ENCODE measurements at places on chromosomes 3 and 15.
A peak's percentile ranks its signal among the peaks of the same experiment; 100 is the strongest.

- no peak for DNase-seq
Measured at GRCh38 chr3:123344175-123344906, 104.5 kb downstream of the ADCY5 start.

DNA sequence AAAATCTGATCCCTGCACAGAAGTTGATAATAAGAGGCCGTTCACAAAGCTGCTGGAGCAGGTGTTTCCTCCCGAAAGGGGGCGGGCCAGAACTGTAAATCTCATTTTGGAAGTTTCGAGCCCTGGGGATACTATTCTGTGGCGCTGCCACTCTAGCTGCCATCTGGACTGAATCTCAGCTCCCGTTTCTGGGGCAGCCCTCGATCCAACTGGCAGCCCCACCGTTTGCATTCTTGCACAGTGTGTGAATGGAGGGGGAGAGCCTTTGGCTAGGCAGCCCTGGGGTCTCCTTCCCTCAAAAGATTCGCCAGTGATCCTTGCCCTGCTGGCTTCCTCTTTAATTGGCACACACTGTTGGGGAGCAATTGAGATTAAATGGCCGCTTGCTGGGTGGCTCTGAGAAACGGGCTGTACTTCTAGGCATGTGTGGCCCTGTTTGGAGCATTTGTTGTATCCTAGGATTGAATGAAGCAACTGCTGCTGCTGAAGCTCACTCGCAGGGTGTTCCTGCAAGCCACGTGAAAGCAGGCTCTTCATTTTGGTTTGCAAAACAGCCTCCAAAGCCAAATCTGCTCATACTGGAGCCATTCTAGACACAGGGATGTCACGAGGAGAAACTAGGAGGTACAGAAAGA is 57.2 kb upstream of the TOPAZ1 start:
- DNase-seq: no peak

DNA sequence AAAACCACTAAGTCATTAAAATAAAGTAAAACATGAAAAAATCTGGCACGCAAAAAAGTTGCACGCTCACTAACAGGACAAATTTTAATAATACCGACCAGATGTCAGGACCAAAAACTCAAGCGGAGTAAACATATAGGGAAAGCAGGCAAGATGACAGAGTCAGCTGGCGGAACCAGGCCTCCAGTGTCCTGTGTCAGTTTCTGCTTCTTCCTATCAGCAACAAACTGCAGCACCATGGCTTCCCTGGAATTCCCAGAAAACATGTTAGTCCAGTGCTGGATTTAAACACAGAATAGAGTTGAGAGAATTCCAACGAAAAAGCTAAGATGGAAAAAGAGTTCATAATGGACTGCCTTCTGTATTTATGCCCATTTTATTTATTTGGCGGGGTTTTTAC is 169.1 kb upstream of the ARHGEF26 start:
- no peak for DNase-seq

DNA sequence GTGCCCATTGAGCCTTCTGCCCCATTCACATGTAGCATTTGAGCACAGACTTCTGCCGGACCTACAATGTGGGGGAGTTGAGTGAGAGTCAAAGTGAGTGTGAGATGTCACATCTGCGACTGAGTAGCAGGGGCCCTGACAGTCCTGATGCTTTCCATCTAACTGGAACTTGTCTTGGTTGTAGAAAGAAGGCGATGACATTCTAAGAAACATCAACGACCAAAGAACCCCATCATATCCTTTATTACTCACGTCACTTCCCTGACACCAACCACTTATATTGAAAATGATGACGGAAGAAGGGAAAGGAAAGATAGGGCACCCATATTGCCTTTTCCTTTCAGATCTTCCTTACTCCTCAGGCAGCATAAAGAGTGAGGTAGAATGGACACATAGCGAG is 30.5 kb downstream of the SMAD3 start:
- DNase-seq: no peak

GRCh38 chr3:124256599-124256998 is 264.7 kb upstream of the ROPN1 start:
- no peak for DNase-seq

- no peak for DNase-seq
Measured at GRCh38 chr15:28942571-28942970, 56.8 kb downstream of the APBA2 start.

GRCh38 chr3:67587811-67588210 is 66.6 kb downstream of the SUCLG2 start:
- DNase-seq: no peak

DNA sequence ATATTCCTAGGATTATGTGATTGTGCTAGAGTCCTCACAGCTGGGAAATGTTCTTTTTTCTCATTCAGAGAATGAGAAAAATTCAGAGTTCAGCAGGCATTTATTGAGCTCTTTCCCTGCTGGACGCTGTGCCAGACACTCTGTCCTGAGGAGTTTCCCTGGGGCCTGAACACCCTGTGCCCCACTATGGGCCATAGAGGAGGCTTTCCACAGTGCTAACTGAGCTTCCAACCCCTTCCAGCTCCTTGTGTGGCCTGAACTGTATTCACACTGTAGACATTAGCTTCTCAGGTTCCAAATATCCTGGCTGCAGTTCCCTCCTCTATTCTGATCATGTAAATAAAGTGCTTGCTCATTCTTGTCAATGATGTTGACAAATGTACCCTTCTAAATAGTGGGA is 10.0 kb downstream of the ABHD2 start:
- no peak for DNase-seq

GRCh38 chr15:77542491-77543001 is 90.2 kb downstream of the LINGO1 start:
- DNase-seq: no peak

GRCh38 chr3:39188271-39189149 is 3.9 kb downstream of the XIRP1 start:
- DNase-seq: no peak

DNA sequence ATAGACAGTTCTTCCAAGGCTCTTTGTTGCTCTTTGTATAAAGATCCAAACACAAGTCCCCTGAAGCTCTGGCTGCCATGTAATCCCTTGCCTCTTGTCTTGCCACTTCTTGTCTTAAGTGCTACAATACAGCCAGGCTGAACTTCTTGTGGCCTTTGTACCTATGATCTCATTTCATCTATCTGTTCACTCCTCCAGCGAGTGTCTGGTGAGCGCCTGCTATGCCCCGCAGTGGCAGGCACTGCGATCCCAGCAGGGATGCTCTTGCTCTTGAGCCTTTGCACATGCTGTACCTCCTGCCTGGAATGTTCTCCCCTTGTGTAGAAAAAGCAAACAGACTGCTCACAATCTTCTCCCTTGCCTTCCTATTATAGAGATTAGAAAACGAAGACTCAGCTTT is 81.9 kb upstream of the ADPGK start:
- no peak for DNase-seq

DNA sequence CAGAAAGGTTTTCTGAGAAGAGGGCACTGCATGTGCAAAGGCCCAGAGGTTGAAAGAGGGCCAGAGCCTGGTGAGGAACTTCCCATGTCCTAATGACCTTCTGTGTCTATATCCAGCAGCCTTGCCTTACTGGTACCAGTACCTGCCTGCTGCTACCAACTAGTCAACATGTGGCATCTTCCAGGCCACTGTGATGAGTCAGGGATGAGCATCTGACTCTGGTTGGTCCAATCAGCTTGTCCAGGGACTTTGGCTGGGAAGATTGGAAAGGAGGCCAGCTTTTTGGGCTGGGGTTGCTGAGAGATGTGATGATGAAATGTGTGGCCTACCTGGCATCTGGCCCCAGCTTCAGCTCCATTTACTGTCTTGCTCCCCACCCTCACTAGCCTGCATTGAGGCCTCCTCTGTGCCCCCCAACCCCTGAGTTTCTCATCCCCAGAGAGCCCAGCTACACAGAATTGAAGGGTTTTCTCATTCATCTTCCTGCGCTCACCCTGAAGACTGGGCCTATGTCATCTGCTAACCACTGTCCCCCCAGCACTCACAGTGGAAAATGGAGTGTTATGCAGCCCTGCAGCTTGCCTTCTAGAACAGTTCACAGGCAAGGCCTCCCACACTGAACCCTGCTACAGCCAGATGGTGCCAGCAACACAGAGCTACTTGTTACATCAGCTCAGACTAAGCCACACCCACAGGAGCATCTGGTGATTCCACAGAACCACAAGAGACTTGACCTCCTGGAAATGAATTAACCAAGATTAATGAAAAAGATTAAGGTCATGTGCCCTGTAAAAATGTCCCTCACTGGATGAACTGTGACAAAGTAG is 1.3 kb upstream of the TWF2 start:
- DNase-seq: peak; percentile 47

DNA sequence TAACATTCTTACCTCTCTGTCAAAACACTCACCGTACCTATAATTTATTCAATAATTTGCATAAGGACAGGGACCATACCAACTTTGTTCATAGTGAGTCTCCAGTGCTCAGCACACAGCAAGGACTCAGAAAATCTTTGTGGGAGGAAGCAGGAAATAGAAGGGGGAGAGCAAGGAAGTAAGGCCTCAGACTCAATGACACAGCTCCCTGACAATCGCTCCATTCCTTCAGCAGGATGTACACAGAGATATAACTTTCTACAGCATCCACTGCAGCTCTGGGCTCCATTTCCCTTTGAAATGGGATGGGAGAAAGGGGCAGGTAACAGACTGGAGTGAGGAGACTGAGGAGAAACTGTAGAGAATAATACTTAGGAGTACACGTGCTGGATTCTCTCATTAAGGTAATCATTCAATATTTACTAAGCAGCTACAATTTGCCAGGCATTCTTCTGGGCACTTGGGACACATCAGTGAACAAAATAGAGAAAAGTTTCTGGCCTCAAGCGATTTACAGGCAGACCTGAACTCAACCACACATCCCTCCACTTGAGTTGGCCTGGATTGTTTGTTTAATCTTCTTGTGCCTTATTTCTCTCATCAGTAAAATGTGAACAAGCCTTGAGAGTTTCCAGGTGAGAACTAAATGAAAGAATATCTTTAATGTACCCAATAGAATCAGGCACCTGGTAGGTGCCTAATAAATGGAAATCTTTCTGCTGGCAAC is 330.3 kb upstream of the THBS1 start:
- DNase-seq: no peak

- DNase-seq: no peak
Measured at GRCh38 chr3:187808527-187808895, 63.2 kb upstream of the BCL6 start.

GRCh38 chr3:13022348-13023234 is 50.6 kb downstream of the IQSEC1 start:
- no peak for DNase-seq

- no peak for DNase-seq
Measured at GRCh38 chr15:47971637-47972036, 149.2 kb upstream of the SLC24A5 start.

GRCh38 chr15:51647128-51647562 is 24.6 kb upstream of the DMXL2 start:
- DNase-seq: peak; percentile 47

GRCh38 chr15:82790321-82790720 is 15.5 kb downstream of the FSD2 start:
- DNase-seq: no peak

- DNase-seq: no peak
Measured at GRCh38 chr3:115518100-115518852, 105.0 kb upstream of the GAP43 start.

DNA sequence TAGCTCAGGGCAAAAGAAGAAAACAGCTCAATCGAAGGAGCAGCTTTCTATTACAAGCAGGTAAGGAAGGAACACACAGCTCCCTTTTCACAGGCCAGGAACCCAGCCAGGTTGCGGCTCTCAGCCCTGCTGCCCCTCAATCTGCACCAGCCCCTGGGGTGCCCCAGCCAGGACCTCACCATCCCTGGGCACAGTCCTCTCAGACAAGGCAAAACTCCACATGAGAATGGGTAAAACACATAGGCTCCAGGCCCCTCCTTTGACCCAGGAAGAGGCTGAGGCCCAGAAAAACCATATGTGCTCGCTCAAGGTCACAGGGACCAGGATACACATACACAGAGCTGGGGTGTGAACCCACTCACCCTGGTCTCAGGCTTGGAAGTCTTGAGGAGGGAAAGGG is 178.7 kb upstream of the TLE3 start:
- DNase-seq: no peak

DNA sequence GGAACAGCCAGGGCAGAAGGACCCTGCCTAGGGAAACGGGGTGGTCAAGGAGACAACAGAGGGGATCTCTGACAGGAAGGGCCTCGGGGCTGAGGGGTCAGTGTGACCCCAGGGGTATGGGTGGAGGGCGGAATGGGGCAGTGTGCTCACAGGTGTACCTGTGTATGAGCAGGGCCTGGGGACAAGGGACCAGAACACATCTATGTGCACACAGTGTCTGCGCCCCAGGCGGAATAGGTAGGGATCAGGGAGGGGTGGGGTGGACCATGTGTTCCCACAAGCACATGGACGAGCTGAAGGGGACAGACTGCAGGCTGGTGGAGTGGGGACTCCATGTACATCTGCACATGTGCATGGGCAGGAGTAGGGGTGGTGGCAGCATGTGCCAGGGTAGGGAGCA is 5.0 kb upstream of the TLR9 start:
- DNase-seq: no peak

DNA sequence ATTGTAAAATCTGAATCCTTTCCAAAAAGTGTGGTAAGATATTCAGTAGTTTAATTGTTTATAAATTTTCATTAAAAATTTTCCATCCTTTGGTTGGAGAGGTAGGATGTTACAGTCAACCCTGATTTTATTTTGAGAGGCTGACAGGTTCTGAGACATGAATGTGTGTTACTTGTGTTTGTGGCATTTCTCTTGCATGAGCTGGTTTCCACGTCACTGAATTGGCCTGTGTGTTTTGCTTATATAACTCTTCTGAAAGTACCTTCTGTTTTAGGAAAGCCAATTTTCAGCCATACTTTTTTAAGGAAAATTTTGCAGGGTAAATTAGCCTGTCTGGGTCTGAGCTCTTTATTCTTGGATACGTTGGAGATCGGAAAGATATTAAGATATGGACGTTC is 30.7 kb downstream of the PXYLP1 start:
- no peak for DNase-seq

GRCh38 chr15:81363276-81363675 is 10.7 kb downstream of the TMC3 start:
- DNase-seq: no peak

GRCh38 chr3:66409771-66410754 is 90.8 kb downstream of the LRIG1 start:
- DNase-seq: no peak

GRCh38 chr15:96349034-96349856 is 18.7 kb downstream of the NR2F2 start:
- DNase-seq: no peak

Data from SIG-M5 (cell line).